ENCODE measurements at places on chromosomes 6 and 20. TPM values are rescaled to one million over a fixed set of nuclear protein-coding genes. Genes with fewer than 3 reads are reported as not detected.

The SLC22A23 gene
- total RNA-seq, result 5.1 TPM

DNA sequence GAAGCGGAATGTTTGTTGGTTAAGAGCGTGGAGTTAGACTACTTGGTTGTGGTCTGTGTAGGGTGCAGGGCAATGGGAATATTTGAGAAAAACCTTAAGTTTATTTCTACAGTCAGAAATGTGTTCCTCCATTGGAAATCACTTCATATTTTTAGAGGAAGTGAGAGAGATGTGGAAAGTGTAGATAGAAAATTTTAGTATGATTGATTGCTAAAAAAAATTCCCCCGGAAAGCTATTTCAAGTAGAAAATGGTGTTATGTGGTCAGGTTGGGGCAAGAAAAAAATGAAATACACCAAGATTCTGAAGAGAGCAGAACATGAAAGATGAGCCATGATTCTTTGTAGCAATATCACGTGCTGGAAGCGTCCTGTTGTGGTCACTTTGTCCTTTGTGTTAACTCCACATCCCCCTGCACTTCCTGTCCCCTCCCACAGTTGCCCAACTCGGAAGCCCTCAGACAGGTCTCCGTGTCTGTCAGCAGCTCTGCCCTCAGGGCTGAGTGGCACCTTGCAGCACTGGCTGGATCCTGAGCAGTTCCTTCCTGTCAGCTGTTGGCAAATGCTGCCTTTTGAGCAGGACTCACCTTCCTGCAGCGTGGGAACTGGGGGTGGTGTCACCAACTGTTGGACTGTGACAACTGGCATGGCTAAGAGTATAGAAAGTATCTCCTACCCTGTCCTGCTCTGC lies 137.5 kb upstream of the SLC24A3 start:
- DNase-seq, result no peak

GRCh38 chr6:119407156-119407555 lies 57.6 kb upstream of the MAN1A1 start:
- DNase-seq, result no peak

- no peak for DNase-seq
These were observed 490.6 kb downstream of the DHX35 start for GRCh38 chr20:39452583-39453340.
